ENCODE measurements at places on chromosomes 7 and 10.

GRCh38 chr10:127977357-127978009 is 70.6 kb downstream of the PTPRE start:
- DNase-seq, result no peak

GRCh38 chr7:11896663-11897062 is 64.7 kb upstream of the THSD7A start:
- no peak for DNase-seq

GRCh38 chr7:73539709-73540108 is 17.6 kb upstream of the BAZ1B start:
- DNase-seq, result no peak

- DNase-seq, result no peak
These were observed 495.4 kb upstream of the POM121L12 start for GRCh38 chr7:52540041-52540440.

DNA sequence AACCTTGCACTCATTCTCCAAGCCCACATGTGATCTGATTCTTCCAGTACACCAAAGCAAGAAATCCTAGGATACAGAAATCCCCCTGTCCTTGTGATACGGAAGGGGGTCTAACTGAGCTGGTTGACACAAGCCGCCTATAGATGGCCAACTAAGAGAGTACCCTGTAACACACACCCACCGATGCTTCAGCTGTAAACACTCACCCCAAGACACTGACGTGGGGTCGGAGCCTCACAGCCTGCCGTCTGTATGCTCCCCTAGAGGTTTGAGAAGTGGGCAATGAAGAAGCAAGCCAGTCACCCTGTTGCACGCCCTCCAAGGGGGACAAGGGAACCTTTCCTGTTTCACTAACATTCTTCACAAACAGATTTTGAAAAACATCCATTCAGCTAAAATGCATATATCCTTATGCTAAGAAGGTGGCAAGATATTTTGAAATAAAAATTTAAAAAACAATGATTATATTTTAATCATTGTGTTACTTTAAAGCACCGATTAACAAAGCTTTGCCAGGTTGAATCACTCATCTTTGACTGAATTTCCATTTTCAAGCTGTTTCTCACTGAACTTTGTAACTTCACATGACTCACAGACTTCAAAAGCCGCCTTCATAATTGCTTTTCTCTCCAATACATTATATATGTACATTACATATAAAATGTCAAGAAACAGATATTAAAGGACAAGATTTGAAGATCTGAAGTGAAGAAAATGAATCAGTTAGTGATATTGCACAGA is 329.3 kb downstream of the ARL4A start:
- DNase-seq, result no peak

GRCh38 chr7:156041398-156041797 is 229.1 kb upstream of the SHH start:
- DNase-seq, result no peak

DNA sequence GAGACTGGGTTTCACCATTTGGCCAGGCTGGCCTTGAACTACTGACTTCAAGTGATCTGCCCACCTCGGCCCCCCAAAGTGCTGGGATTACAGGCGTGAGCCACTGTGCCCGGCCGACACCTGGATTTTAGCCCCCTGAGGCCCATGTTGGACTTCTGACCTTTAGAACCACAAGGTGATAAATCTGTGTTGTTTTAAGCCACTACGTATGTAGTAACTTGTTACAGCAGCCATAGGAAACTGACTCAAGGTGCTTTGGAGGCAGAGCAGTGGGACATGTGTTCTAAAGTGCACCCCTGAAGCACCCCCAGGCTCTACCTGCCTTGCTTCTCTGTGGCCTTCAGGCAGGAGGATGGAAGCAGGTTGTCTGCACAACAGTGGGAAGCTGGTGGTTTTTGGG is 128.4 kb downstream of the CDH23 start:
- DNase-seq, result no peak

DNA sequence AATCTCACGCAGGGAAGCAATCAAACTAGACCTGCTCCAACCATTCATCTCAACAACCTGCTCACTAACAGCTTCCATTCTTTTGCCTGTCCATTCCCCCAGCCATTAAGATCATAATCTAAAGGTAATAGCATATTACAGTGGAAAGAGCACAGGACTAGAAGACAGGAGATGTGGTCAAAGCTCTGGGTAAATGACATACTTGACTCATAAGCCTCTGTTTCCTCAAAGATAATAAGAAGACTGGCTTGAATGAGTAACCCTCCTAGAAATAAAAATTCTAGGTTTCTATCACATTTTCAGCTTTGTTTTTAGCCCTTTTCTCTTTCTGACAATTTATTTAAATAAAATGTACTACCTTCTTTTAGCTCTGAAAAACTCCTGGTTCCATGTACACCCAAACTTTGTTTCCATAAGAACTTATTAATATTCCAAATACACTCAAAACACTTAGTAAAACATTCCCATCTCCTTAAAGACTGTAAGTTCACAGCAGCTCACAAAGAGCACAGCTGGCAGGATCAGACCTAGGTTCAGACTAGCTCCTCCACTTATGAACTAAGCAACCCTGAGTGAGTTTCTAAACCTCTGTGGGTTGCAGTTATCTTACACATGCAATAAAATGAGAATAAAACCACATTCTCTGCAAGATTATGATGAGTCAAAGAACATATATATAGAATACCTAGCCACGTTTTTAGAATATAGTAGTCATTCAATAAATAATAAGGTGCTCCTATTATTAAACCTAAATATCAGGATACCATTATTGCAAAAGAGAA is 11.6 kb downstream of the FAM204A start:
- DNase-seq, result no peak

All from T-helper 2 cell (primary cell).